Kidney capillary endothelial cell (primary cell): ENCODE measurements at places on chromosomes 5 and 9.
A peak's percentile ranks its signal among the peaks of the same experiment; 100 is the strongest.

DNA sequence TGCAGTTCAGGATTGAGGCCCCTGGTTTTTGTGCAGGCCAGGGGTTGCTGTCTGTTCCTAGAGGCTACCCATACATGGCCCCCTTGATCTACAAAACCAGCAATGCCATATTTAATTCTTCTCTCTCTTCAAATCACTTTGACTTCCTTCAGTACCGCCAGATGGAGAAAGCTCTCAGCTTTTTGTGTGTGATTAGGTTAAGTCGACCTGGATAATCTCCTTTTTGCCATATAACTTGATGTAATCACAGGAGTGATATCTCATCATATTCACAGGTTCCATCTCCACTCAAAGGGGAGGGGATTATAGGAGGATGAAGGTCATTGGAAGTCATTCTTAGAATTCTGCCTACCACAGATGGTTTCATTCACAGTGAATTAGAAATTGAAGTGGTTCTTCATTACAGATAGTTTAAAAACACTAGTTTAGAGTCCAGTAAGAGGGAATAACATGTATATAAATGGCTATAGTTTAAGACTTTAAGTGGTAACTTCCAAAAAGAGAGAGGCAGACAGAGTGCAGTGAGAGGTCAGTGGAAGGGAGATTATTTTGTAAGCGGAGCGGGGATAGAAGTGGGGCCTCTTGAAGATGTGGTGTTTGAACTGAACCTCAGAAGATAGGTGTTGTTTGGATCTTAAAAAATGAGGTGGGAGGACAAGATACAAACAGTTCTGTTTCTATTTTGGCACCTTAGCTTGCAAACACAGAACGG is 85.9 kb downstream of the GALNT10 start:
- DNase-seq = no peak

DNA sequence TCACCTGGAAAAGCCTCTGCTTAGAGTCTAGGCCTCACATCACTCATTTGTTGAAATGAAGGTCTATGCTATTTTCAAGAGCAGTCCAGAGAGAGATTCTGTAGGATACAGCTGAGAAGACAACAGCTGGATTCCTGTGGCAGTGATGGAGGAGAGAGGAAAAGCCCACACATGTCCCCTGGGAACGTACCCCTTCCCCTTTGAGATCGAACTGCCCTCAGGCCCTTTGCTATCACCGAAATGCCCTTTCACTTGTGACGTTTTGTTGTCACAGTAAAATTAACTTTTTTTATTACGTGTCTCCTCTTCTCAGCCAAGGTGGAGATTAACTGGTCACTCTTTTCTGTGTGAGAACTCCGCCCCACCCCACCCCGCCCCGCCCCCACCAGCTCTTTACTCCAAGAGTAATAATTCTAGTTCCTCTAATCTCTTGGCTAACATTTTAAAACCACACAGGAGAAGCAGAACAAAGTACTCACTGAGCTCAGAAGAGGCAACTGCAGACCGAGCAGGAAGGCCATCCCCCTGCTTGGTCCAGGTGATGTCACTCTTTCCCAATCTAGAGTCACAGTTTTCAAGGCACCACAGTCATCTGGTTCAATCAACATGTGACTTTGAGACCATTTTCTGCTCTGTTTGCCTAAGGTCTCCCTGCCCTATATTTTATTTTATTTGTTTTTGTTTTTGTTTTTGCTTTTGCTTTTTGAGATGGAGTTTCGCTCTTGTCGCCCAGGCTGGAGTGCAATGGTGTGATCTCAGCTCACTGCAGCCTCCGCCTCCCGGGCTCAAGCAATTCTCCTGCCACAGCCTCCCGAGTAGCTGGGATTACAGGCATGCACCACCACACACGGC is 105.6 kb downstream of the SUSD1 start:
- DNase-seq = no peak

GRCh38 chr5:36402512-36402906 is 100.8 kb upstream of the RANBP3L start:
- no peak for DNase-seq

- peak; percentile 75 for DNase-seq
Measured at GRCh38 chr9:69035438-69036308, at the start of gene FXN. Gene FXN (plus strand): TSS chr9:69035752. CDS start chr9:69035783, 31 bp downstream.

DNA sequence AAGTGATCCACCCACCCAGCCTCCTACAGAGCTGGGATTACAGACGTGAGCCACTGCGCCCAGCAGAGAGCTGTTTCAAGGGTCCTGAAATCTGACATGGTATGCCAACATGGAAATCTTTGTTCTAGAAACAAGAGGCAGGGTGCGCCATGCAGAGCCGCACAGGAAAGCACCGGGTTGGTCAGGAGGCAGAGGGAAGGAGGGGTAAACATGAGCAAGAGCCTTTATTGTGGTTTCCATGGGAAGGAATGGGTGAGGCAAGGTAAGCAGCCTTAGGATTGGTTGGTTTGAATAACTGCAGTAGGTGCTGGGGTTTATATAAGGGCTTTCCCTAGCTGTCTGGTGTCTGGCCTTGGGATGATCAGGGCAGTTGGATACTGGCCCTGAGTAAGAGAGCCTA is 5.5 kb upstream of the EXOSC2 start:
- no peak for DNase-seq

DNA sequence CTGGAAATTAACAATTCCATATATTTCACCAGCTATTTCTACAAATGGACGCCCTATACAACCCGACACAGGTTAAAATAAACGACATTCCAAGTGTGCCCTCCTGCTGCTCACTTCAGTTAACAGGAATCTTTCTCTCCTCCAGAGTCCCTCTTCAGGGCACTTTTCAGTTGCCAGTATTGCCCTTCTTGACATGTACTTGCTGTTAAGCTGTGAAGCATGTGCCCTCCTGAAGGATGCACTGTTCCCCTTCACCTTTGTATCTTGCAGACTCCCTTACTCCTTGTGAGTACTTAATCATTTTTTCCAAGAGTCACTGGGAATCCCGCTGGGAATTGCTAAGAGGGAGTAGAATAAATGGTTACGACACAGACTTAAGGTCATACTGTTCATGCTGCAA is 364.1 kb downstream of the CTNND2 start:
- no peak for DNase-seq
